Kidney tubule cell (primary cell): ENCODE measurements at places on chromosomes 16 and 17.

DNA sequence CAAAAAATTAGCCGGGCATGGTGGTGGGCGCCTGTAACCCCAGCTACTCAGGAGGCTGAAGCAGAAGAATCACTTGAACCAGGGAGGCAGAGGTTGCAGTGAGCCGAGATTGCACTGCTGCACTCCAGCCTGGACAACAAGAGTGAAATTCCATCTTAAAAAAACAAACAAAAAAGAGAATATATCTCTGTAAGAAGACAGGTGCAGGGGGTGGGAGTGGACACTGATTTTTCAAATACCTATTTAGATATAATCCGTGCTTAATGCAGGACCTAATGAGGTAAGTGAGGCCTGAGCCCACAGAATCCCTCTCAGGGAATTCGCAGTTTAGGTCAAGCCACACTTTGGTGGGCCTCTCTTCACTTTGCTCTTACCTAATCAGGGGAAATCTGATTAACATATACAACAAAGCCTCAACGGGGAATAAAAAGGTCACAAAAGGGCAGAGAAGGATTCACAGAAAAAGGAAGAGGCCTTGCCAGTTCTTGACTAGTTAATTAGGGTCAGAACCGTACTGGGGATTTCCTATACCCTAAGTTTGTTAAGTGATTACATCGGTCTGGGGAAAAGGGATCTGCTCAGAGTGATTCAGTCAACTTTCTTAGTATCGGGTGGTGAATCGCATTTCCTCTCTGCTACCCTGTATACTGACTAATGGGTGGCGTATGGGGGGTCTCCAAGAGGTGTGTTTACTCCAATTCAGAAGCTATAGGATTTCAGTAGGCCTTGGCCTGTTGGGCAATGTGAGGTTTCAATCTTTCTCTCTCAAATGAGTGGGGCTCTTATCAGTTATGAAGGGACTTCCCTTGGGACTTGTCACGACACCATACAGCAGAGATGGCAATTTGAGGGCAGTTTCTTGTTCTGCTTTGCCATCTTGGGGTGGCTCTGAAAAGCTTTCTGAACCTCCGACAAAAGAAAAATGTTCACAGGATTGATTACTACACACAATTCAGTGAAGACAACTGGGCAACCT lies 1.9 kb upstream of the NFAT5 start:
- peak; percentile 53 for DNase-seq

GRCh38 chr16:75593308-75593707 lies 27.1 kb downstream of the GABARAPL2 start:
- no peak for DNase-seq

GRCh38 chr16:4315186-4316107 lies at the start of gene GLIS2:
Gene GLIS2, plus strand, starts transcription at chr16:4316067. Its CDS starts 16,214 bp downstream, at chr16:4332281.
- peak; percentile 88 for DNase-seq

DNA sequence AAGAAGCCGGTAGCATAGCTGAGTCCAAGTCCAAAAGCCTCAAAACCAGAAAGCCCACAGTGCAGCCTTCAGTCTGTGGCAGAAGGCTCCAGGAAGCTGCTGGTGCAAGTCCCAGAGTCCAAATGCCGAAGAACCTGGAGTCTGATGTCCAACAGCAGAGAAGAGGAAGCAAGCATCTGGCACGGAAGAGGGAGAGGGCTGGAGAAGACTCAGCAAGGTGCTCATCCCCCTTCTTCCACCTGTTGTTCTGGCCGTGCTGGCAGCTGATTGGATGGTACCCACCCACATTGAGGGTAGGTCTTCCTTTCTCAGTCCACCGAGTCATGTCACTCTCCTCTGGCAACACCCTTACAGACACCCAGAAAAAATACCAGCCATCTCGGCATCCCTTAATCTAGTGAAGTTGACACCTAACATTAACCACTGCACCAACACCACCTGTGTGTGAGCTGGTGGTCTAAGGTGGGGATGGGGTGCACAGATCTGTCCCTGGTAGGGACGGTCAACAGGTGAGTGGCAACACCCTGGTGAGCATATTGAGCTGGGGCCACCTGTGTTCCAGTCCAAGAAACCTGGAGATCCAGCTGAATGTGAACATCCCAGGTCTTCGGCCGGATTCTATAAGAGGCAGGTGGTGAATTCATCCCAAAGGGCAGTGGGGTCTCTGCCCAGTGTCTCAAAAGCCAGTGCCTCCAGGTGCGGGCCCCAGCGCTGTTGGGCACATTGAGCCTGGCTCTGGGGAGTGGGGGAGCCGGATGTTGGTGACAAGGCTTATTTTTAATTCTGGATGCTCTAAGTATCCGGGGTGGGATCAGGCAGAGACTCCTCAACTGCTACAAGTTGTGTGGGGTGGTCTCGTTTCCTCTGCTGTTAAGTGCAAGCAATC lies 9.8 kb downstream of the MIEF2 start:
- no peak for DNase-seq
